Esophagus mucosa (tissue), 1 donor: ENCODE measurements at places on chromosomes 7 and 10.

DNA sequence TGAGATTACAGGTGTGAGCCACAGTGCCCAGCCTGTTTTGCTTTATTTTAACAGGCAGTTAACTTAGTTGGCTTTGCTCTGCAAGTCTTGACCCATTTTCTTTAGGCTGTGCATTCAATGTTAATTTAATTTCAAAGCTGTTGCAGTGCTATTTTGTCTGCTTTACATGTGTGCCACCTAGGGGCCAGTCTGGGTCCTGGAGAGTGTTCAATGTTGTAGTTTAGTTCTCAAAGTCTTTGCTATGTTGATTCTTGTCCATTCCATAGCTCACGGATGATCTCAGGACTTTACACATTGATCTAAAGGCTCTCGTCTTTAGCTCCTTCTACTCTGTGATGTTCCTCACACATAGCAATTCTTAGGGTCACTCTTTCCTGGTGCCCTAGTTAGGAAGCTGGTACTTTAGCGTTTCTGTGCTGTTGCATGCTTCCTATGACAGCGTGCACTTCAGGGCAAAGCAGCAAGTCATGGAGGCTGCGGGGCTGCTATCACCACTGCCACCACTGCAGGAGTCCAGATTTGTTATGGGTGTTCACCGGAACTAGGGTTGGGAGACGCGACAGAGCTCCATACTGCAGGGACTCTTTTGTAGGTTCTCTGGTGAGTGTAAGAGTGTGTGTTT lies 16.4 kb upstream of the ABCA13 start:
- peak; percentile 86 for ATAC-seq

DNA sequence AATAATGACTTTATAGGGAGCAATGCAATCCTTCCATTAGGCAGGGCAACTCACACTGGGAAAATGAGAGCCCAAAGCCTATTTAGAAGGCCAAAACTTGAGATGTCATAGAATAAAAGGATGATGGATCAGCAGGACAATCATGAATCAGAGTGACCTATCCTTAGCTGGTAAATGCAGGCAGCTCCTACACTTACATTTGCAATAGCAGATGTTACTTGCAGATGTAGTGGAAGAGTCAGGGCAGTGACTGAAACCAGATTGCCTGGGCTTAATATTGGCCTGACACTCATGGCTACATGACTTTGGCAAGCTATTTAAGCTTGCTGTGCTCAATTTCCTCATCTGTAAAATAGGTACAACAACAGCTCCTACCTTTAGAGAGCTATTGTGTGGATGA lies 98.7 kb downstream of the PRTFDC1 start:
- ATAC-seq, result no peak

GRCh38 chr7:114345494-114345893 lies 69.1 kb upstream of the FOXP2 start:
- ATAC-seq, result no peak

GRCh38 chr7:134547397-134548054 lies 1.4 kb upstream of the AKR1B15 start:
- peak; percentile 80 for ATAC-seq

GRCh38 chr10:100723180-100723579 lies 22.2 kb upstream of the PAX2 start:
- ATAC-seq, result peak; percentile 8

DNA sequence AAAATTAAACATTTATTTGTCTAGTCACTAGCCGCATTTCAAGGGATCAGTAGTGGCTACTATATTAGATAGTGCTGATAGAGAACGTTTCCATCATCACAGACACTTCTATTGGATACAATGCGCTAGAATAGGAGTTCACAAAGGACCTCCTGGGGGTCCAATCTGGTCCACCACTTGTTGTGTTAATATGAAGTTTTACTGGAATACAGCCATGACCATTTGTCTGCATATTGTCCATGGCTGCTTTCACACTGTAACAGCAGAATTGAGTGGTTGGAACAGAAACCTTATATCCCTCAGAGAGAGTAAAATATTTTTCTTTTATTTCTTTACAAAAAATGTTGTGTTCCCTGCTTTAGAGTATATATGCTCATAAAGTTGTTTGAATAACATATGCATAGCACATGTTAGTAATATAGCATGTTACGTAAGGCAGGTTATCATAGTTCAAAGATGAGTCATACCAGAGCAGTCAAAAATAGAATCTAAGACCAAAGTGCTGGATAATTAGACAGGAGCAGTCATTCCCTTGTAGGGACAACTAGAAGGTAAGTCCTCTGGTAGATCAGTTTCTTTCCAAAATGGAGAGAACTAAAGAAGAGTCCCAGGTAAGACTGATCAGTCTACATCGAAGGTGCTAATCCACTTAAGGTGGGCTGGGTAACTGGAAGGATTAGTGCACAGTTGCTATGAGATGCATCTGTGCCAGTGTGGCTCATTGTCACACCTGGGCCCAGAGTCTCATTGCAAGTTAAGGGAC lies 14.9 kb downstream of the BZW2 start:
- ATAC-seq, result peak; percentile 91

- no peak for ATAC-seq
Measured at GRCh38 chr10:96397902-96398301, 39.1 kb upstream of the OPALIN start.

- ATAC-seq, result peak; percentile 5
Measured at GRCh38 chr10:87862679-87863052, 667 bp downstream of the KLLN start.

GRCh38 chr10:34641147-34641912 lies 173.8 kb downstream of the PARD3 start:
- ATAC-seq, result no peak

DNA sequence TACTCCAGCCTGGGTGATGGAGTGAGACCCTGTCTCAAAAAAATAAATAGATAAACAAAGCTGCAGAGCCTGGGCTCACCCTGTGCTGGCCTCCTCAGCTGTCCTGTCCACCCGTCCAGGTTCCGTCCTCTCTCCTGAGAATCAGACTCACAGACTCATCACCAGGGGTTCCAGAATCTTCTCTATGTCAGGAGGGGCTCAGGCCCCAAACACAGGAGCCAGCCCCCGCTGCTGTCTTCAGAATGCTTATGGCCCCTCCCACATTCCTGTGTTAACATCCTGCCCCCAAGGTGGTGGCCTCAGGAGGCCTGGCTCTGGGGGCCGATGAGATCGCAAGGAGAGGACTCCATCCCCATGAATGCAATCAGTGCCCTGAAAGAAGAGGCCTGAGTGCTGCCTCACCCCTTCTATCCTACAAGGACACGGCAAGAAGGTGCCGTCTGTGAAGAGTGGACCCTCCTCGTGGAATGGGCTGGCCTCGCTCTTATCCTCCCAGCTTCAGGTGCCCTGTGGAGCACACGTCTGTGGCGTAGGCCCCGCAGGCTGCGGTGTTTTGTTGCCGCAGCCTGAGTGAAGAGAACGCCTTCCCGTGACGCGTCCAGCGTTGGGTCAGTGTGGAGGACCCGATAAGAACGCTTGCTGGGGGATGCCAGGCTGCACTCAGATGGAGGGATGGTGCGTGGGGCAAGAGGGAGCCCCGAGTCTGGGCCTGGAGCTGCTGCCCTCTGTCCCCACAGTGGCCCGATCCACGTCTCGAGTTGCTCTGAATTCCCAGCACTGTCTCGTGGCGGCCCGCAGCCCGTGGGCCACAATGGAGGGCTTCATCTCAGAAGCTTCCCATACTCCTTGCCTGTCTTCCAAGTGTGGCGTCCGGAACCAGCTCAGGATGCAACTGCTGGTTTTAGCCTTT lies 77.1 kb downstream of the INPP5A start:
- ATAC-seq, result no peak

DNA sequence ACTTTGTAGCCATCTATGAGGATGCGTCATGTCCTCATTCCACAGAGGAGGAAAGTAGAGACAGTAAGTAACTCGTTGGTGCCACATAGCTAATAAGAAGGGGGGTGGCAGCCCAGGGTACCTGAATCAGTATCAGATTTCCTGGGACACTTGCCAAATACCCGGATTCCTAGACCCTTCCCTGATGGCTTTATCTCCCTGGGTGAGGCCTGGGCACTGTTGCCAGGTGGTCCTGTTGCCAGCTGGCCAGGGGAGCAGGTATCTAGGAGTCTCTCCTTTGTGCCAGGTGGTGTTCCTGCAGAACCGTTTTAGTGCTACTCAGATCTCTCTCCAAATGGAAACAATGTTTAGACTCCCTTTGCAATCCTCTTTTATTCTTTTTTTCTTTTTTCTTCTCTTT lies 12.7 kb downstream of the SLC29A3 start:
- no peak for ATAC-seq

GRCh38 chr10:35304649-35305048 lies 31.7 kb upstream of the CCNY start:
- no peak for ATAC-seq
